OCI-LY7 (cell line): ENCODE measurements at places on chromosomes 12 and 14.

- no peak for DNase-seq
Observed at GRCh38 chr12:34106172-34106571, 83.9 kb downstream of the ALG10 start.

- DNase-seq, result no peak
Observed at GRCh38 chr12:110244829-110245228, 36.2 kb upstream of the ATP2A2 start.

DNA sequence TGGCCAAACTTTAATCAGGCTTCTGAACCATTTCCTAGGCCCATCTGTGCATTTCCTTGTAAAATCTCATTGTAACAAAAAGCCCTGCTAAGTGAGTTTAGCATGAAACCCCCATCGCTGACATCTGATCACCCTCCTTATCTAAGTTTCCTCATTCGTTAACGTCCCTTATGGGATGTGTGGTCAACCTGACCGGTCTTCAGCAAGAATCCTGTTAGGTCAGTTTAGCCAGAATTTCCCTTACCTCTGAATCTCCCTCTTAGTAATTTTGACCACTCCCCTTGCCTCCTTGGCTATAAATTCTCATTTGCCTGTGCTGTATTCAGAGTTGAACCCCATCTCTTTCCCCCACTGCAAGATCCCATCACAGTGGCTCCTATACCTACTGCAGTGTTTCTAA is 239.3 kb downstream of the RMST start:
- no peak for DNase-seq

DNA sequence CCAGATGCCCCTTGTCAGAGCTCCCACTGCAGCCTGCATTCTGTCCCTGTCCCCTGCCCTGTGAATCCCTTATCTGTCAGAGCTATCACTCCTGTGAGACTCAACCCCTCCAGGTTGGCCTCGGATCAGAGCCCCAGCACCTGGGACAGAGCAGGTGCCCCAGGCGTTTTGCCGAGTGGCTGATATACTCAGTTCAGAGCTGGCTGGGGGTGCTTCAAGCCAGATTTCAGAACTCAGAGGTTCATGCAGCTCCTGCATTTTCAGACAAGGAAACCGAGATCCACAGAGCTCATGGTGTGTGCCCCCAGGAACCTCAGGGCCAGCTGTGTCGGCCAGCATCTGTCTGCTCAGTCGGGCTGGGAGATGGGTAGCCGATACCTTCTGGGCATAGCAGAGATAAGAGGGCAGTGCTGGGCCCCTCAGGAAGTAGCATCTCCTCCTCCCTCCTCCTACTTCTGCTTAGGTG is 228.0 kb upstream of the RTL1 start:
- DNase-seq, result no peak
